T-helper 17 cell (primary cell): ENCODE measurements at places on chromosomes 16 and 17. TPM values are rescaled to one million over a fixed set of nuclear protein-coding genes. Genes with fewer than 3 reads are reported as not detected.

DNA sequence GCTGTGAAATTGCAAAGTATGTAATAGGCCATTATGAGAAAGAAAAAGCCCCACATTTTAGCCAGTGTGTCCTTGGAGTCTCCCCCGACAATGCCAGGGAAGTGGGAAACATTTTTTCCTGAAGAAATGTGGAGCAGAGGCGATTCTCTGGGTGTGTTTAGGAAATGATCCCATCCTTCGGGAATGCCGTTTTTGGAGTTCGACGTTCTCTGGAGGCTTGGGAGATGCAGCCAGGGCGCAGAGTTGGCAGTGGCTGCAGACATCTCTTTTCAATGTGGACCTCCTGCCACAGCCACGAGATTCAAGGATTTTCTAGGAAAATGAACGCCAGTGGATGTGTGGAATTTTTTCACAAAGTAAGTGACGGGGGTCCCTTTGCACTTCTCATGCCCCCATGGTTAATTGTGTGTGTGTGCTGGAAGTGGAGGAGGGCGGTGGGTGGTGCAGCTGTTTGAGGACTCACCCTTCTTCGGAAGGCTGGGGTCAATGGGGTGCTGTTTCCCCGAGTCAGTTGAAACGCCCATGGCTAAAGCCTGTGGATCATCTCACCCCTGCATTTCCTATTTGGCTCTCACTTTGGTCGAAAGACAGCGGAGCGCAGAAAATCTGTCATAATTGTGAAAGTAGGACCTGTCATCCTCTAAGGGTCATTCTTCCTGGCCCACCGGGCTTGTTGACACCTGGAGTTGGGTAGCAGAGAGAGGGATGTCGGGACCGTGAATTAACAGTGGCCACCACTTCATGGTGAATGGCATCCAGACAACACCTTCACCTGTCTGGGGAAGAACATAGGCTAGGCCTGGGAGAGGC lies 73.2 kb downstream of the CMIP start:
- H3K4me3 ChIP-seq: no peak overlapping the region
- H3K36me3 ChIP-seq: no peaks in the 10 kb centered on the region
- peak overlapping the region; percentile 24 for H3K27ac ChIP-seq
- H3K4me1 ChIP-seq: peaks cover 32% of the 10 kb centered on the region
- H3K27me3 ChIP-seq: no peaks in the 10 kb centered on the region

DNA sequence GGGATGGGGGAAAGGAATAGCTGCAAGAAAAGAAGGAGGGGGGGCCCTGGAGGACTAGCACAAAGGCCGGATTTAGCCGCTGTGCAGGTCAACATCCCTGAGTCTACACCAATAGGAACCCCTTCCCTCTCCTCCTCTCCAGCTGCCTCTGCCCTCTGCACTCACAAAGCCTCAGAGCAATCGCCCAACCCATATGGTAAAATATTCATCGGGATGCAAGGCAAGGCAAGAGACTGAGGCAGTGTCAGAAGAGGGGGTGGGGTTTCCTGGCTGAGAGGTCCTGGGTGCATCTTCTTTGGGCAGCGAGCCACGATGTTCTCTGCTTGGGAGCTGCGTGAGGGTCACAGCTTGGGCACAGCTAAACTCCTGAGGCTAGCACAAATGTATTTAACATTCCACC lies 115.5 kb upstream of the NLRP1 start:
- H3K4me3 ChIP-seq: no peak overlapping the region
- no peak overlapping the region for H3K27ac ChIP-seq
- H3K36me3 ChIP-seq: peaks cover 2% of the 10 kb centered on the region
- no peak for DNase-seq

GRCh38 chr17:51425773-51426172 lies 165.4 kb downstream of the UTP18 start:
- peak overlapping the region; percentile 100 for H3K27ac ChIP-seq
- peaks cover 50% of the 10 kb centered on the region for H3K4me1 ChIP-seq
- DNase-seq: no peak
- H3K4me3 ChIP-seq: no peak overlapping the region
- H3K27me3 ChIP-seq: no peaks in the 10 kb centered on the region

GRCh38 chr16:75764154-75764768 lies 38.0 kb upstream of the CPHXL start:
- peak overlapping the region; percentile 16 for H3K27ac ChIP-seq
- no peak overlapping the region for H3K4me3 ChIP-seq
- peaks cover 14% of the 10 kb centered on the region for H3K27me3 ChIP-seq
- DNase-seq: peak; percentile 24
- no peaks in the 10 kb centered on the region for H3K36me3 ChIP-seq
- peaks cover 5% of the 10 kb centered on the region for H3K4me1 ChIP-seq

- DNase-seq: no peak
- H3K36me3 ChIP-seq: peaks cover 6% of the 10 kb centered on the region
- no peaks in the 10 kb centered on the region for H3K27me3 ChIP-seq
- no peak overlapping the region for H3K27ac ChIP-seq
These were observed 29.3 kb downstream of the UNC13D start for GRCh38 chr17:75814900-75815373.

DNA sequence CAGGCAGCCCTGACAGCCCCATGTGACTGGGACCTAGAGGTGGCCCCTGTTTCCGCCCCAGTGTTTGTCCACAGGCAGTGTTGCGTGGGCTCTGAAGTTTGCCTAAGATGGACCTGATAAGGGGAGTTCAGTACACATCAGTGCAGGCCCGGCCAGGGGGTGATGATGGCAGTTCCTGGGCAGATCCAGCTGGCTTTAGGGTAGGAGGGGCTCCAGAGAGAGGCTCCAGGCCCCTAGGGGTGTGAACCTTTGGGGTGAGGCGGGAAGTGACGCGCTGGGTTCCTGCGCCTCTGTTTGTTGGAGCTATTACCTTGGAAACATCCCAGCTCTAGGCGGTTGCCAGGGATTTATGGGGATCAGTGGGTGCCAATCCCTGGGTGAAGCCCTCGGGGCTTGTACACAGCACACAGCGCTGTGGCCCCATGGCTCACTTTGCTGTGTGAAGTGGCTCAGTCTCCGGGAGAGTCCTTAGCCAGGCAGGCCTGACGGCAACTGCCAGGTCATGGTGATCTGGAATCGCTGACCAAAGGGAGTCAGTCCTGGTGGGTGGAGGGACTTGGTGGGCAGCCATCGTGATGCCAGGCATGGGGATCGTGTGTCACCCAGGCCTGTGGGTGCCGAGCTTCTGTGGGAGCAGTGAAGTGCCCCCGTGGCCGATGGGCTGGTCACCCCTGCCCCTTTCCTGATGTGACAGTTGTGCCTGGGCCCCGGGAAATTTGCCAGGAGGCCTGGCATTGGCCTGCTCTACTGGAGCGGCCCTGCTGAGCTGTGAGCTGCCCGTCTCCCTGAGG lies 146.1 kb downstream of the SEC14L1 start:
- H3K4me3 ChIP-seq: no peak overlapping the region
- H3K27ac ChIP-seq: no peak overlapping the region
- peaks cover 11% of the 10 kb centered on the region for H3K4me1 ChIP-seq
- no peak for DNase-seq
- H3K27me3 ChIP-seq: peaks cover 21% of the 10 kb centered on the region
- no peaks in the 10 kb centered on the region for H3K36me3 ChIP-seq

- peaks cover 3% of the 10 kb centered on the region for H3K4me1 ChIP-seq
- H3K27me3 ChIP-seq: no peaks in the 10 kb centered on the region
- no peak for DNase-seq
- H3K36me3 ChIP-seq: no peaks in the 10 kb centered on the region
- H3K27ac ChIP-seq: no peak overlapping the region
- H3K4me3 ChIP-seq: no peak overlapping the region
These were observed 107.6 kb upstream of the HLF start for GRCh38 chr17:55157165-55157564.

GRCh38 chr16:57639172-57639887 lies 10.9 kb downstream of the ADGRG1 start:
- H3K36me3 ChIP-seq: no peaks in the 10 kb centered on the region
- no peak for DNase-seq
- H3K27ac ChIP-seq: no peak overlapping the region
- peaks cover 36% of the 10 kb centered on the region for H3K27me3 ChIP-seq
- no peaks in the 10 kb centered on the region for H3K4me1 ChIP-seq
- H3K4me3 ChIP-seq: no peak overlapping the region

RARA gene
- total RNA-seq: 106 TPM

KNOP1 gene
- total RNA-seq: 7.9 TPM
